RWPE2 (cell line): ENCODE measurements at places on chromosomes 1 and 21.

DNA sequence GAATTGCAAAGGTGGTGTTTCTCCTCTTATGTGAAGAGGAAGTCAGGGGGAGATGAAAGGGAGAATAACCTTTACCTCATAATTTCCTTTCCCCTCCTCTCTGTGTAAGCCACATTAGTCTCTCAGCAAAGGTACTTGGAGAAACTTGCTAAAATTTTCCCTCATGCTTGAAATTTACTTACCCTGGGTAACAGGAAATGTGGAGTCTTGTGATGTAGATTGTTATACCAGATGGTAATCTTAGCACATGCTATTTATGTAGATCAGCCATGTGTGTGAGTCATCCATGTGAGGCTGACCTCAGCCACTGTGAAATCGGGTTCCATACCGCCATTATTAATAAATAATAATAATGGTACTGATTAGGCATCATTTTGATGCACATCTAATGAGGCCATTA is 128.4 kb downstream of the TGFB2 start:
- no peak for DNase-seq

GRCh38 chr1:909861-910310 is 13.8 kb upstream of the SAMD11 start:
- peak; percentile 42 for DNase-seq

GRCh38 chr1:241309651-241310050 is 47.4 kb downstream of the RGS7 start:
- no peak for DNase-seq

- DNase-seq, result no peak
These were observed 21.9 kb upstream of the PIK3CD start for GRCh38 chr1:9629445-9630201.

DNA sequence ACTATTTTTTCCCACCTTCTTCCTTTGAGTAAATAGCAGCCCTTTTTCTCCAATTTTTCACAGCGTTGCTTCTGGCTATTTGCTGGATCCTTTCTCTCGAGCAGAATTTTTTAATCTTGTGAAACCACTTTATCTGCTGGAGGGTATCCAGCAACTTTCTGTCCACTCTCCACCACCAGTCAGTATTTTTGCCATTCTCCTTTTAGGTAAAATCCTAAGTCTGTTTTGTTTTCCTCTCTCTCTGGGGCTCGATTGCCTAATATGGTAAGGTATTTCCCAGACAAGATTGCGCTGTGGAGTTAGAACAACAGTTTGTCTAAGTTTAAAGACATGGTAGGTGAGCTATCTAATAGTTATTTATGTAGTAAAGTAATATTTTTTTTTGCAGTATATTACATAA is 156.9 kb downstream of the PPP1R12B start:
- no peak for DNase-seq

- DNase-seq, result no peak
These were observed 119.3 kb upstream of the BACE2 start for GRCh38 chr21:41048623-41049022.

DNA sequence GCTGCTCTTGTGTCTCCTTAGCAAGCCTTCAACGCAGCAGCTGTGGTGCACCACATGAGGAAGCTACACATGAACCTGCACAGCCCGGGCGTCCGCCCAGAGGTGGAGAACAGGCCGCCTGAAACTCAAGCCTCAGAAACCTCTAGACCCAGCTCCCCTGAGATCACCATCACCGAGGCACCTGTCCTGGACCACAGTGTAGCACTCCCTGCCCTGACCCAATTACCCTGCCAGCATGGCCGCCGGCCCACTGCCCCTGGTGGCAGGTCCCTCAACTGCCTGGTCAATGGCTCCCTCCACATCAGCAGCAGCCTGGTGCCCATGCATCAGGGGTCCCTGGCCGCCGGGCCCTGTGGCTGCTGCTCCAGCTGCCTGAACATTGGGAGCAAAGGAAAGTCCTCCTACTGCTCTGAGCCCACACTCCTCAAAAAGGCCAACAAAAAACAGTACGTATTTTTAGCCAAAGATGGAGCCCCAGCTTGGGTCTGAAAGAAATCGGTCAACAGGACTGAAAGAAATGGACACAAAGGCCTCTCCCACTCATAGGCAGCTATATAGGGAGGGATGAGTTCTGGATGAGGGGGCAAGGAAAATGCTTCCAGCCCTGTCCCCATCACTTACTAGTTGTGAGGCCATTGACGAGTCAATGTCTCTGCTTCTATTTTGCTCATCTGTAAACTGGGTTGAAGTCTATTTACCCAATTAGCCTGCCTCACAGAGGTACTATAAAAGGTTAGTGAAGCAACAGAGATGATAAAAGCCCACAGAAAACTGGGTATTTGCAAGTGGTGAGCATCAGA is 28.5 kb downstream of the CAMK1G start:
- no peak for DNase-seq

- DNase-seq, result no peak
These were observed 20.4 kb downstream of the SLC25A33 start for GRCh38 chr1:9559673-9560072.

- no peak for DNase-seq
These were observed 29.0 kb upstream of the LGALS8 start for GRCh38 chr1:236494586-236495466.

DNA sequence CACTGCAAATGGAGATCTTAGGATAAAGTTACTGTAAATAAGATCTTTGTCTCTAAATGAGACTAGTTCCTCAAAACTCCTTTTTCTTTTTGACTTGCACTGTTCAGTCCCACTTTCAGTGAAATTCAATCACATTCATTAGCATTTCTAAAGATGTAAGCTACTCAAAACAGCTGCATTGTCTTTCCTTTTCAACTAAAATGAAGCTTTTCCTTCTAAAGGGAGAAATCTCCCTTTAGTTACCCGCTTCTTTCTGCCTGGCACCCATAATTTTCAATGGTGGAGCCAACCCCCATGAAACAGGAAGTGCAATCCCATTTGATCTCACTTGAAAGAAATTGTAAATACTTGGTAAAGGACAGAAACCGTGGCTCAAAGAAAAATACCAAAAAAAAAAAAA is 387.4 kb upstream of the PKN2 start:
- DNase-seq, result no peak

DNA sequence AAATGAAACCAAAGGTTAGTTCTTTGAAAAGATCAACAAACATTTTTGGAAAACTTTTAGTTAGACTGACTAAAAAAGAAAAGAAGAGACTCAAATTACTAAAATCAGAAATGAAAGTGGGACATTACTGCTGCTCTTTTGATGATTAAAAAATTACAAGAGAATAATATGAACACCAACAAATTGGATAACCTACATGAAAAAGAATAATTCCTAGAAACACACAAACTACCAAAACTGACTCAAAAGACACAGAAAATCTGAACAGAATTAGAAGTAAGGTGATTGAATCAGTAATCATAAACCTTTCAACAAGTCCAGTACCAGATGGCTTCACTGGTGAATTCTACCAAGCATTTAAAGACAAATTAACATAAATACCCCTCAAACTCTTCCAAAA is 5.6 kb downstream of the KIFAP3 start:
- no peak for DNase-seq

DNA sequence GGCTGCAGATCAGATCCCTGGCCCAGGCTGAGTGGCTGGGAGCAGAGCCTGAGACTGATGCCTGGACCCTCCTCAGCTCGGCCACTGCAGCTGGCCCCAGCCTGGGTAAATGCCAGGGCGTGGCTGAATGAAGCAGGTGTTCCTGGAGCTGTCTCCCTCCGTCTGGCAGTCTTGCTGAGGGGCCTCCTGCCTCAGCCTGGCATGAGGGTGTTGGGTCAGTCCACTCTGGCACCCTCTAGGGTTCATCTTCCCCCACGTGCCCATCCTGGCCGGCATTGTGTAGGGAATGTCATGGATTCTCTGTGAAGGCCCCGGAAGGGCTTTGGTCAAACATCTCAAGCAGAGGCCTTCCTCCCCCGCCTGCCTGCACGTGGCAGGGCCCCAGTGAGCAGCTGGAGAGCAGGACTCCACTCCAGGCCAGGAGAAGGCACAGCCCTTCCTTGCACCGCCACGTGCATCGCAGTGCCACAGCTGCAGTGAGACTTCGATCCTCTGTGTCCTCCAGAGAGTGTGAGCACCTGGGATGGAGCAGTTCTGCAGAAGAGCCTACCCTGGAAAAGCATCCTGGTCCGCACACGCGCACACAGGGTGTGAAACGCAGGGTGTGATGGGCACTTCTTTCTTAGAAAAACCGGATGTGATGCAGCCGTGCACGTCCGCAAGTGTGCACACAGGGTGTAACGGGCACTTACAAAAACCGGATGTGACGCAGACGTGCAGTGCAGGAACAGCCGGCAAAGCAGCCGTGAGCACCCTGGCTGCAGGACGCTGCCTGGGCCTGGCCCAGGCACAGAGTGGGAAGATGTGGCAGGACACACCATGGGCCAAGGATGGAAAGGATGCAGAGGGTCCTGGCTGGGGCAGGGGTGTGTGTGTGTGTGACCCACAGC is 4.6 kb upstream of the KRTAP10-4 start:
- DNase-seq, result no peak

GRCh38 chr1:114002492-114003239 is 23.4 kb downstream of the OLFML3 start:
- DNase-seq, result no peak

GRCh38 chr1:72186733-72187307 is 95.5 kb downstream of the NEGR1 start:
- DNase-seq, result no peak

DNA sequence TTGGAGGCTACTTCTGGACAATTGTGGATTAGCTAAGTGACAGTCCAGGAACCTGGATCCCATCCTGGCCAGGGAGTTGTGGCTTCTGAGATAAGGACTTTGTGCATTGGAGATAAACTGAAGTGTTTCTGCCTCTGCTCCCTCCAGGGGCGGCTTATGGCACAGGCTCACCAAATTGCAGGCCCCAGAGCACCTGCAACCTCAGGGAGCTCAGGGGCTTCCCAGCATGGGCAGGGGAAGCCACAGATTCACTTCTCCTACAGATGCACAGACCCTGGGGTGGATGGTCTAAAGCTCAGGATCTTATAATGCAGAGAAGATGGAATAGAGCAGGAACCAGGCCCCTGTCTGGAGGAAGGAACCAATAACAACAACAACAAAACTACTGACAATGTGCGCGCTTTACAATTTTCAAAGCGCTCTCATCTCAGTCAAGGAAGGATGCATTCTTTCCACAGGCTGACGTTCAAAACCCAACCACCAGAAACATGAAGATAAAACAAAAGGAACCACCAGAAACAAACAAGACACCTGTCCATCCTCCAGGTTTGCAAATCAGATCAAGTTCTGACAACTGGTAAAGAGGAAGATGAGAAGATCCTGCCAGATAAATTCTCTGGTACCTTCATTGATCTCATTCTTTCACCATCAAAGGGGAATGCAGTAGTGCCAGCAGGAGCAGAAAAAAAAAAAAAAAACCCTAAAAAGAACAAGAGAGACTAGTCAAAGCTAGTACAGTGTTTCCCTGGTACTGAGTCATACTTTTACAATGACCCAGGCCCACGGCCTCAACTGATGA is 121.0 kb upstream of the IRF2BP2 start:
- DNase-seq, result no peak

DNA sequence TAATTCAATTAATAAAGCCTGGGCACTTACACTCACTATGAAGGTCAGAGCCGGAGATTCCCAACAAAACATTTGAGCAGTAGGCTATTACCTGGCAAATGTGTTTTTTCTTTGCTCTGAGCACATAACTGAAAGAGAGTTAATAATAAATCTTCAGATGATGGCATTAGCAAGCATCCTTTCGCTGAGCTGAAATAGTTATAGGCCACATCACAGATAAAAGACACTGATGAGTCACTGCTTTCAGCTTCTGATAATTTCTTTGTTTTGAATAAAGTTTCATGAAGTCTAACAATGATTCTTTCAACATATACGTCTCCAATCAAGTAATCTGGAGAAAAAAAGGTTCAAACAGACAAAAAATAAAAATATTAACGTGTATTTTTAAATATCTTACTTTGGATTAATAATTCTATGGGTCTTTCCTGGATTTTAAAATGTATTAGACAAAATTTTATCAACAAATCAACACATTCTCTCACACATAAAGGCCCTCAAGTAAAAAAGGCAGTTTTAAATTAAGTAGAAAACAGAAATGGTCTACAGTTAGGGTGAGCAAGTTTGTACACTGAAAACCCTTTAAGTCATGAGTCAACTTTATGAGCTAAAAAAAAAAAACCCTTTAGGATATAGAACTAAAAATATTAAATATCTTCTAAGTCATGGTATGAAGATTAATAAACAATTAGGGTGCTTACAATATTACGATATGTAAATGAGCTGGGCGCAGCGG is 33.1 kb downstream of the LTN1 start:
- DNase-seq, result no peak

GRCh38 chr1:21663951-21664805 is 5.0 kb downstream of the RAP1GAP start:
- no peak for DNase-seq

DNA sequence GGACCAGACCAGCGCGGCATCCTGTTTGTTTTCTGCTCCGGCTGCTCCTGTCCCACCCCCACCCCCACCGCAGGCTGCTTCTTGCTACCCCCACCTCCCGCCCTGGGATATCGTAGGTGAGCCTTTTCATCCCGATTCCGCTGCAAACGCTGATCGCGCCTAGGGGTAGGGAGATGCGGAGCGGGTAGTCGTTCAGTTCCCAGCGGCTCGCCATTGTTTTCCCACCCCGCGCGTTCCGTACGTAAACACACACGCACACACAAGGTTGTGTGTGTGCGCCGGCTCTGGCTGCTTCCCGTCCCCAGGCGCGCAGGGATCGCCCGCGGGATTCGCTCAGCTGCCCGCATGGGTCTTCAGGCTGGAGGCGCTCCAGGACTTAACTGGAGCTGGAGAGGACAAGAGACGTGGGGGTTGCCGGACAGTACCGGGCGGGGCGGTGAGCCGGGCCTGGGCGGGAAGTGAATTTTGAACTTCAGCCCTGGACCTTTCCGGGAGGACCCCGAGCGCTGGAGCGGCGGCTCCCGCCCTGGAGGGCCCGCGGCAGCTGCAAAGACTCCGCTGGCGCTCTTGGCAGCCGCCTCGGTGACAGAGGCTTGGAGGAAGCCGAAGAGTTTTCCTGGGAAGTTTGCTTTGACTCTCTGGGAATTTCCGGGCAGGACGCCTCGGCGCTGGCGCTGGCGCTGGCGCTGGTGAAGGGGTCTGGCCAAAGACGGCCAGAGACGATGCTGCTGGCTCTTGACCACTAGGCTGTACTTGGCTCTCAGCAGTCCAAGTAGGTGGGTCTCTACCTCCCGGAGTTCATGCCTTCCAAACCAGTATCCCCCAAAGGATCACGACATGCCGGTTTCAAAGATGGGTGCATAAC is 1.6 kb downstream of the SOX13 start:
- DNase-seq, result no peak
